ENCODE measurements at places on chromosomes 16 and 17.

DNA sequence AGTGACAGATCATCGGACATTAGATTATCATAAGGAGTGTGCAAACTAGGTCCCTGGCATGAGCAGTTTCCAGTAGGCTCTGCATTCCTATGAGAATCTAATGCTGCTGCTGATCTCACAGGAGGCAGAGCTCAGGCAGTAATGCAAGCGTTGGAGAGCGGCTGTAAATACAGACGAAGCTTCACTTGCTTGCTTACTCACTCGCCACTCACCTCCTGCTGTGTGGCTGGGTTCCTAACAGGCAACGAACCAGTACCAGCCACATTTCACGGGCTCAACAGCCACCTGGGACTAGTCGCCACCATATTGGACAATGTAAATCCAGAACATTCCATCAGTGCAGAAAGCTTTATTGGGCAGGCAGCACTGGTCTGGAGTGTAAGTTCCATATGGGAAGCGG is 7.7 kb downstream of the JPH3 start:
- DNase-seq: no peak

- no peak for DNase-seq
These were observed 25.9 kb downstream of the GRIN2C start for GRCh38 chr17:74833501-74834377.

GRCh38 chr16:52398021-52398420 is 148.9 kb downstream of the TOX3 start:
- no peak for DNase-seq

GRCh38 chr17:73481676-73482075 is 162.6 kb downstream of the SDK2 start:
- DNase-seq: no peak

DNA sequence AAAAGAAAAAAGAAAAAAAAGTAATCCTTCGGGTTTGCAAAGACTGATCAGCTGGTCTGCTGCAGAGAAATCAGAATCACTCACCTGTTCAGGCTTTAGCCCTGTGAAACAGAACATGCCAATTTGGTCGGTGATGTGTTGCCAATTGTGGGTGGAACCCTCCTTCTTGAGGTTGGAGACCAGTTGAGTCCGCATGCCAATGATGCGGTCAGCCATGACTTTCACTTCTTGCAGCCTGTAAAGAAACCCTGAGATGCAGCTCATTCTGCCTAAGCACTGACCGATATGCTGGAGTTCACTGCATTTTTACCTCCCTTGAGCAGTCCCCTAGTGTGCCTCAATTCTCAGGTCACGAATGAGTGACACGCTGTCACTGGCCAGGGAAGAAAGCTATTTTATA is 24.8 kb upstream of the SLC38A7 start:
- DNase-seq: no peak

GRCh38 chr17:74737299-74738050 is 419 bp downstream of the RAB37 start:
- DNase-seq: peak; percentile 58

DNA sequence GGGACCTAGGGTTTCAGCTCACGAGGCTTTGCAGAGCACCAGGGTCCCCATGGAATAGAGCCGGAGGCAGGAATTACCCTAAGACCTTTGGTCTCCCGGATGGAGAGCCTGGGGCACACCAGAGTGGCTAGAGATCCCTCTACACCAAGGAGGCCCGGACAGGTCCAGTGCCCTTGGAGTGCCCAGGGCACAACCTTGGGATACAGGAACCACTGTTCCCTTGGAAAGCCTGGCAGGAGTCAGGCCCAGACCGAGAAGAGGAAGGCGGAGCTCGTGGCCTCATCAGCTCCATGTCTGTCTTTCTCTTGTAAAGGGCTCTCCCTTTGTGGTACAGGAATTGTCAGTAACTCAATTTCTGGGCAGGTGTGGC is 3.8 kb upstream of the DBNDD1 start:
- no peak for DNase-seq

- no peak for DNase-seq
These were observed 11.1 kb downstream of the ITFG1 start for GRCh38 chr16:47449788-47450187.

GRCh38 chr17:1055751-1056645 is 59.1 kb downstream of the TIMM22 start:
- DNase-seq: peak; percentile 53

DNA sequence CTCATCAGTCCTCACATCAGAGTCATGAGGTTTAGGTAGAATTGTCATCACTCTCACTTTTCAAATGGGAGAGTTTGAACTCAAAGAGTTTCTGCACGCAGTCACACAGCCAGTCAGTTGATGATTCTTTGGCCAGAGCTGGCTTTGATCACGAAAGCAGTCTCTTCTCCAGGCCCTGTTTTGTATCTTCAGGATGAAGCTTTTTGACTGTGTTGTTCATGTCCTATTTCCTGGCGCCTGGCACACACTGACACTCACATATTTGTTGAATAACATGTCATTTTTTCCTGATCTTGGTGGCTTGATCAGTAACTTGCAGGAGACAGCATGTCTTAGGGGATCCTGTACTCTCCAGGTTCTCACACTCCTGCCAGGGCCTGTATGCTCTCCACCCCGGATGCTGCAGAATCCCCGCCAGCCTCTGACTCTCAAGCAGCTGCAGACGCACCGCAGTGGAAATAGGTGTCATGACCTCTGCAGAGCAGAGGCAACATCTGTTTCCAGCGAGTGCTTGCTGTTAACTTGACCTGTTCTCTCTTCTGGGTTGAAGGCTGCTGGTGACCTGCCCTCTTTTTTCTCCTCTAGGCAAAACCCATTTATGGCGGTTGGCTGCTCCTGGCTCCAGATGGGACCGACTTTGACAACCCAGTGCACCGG is 33.0 kb downstream of the MPRIP start:
- DNase-seq: peak; percentile 25

DNA sequence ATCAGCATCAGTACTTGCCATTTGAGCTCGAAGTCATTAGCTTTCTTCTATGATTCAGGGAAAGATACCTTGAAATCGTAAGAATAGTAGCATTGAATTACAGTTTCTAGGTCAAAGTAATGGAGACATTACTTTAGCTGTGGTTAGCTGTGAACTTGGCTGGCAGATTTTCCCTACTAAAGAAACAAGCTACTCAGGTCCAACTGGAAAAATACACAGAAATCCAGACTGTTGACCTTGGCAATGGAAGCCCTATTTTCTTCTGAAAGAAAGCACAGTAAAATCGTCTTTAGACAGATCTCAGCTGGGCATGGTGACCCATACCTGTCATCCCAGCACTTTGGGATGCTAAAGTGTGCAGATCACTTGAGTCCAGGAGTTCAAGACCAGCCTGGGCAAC is 13.4 kb upstream of the DNAJA2 start:
- no peak for DNase-seq

DNA sequence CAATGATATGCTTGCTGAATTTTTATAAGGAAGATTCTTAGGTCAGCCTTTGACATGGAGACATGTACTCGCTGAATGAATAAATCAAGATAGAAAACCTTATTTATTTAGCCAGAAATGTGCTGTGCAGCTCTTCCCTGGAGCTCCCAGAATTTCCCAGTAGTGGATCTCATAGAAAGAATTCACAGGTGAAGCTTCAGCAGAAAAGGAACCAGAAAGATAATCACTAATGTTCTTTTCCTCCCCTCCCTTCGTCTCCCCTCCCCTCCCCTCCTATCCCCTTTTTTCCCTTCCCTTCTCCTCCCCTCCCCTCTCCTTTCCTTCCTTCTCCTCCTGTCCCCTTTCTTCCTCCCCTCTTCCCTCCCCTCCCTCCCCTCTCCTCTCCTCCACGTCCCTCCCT is 158.2 kb downstream of the MAP2K6 start:
- no peak for DNase-seq

GRCh38 chr17:37322106-37322505 is 53.7 kb upstream of the C17orf78 start:
- DNase-seq: no peak

DNA sequence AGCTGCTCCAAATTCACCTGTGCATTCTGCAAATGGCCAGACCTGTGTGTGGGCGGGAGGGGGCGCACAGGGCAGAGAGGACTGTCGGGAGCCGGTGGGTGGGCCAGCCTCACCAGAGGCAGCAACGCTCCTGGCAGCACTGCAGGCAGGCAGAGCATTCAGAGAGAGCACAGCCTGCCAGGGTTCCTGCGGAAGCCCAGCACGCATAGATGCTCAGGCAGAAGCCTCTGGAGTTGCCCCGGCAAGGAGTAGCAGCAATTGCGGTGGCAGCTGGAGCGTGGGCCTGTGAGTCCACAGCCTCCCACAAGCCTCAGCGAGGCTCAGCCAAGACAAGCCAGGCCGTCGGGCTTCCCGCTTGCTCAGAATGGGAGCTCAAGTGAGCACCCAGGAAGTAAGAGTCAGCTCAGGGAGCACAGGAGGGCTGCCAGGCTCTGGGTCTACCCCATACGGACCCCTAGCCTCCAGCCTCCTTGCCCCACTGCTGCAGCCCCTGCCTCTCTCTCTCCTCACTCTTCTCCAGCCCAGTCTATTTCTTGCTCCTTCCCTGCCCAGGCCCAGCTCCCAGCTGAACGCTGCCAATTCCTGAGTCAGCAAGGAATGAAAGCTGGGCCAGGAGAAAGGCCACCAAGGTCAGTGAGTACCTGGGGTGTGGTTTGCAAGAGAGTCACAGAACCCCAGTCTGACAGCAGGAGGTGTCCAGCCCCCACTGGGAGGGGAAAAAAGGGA is 9.6 kb downstream of the EMC6 start:
- DNase-seq: no peak

GRCh38 chr17:19724501-19725420 is 8.4 kb upstream of the SLC47A2 start:
- DNase-seq: peak; percentile 24

GRCh38 chr17:28643983-28644786 is 773 bp downstream of the BLTP2 start:
- DNase-seq: peak; percentile 39

DNA sequence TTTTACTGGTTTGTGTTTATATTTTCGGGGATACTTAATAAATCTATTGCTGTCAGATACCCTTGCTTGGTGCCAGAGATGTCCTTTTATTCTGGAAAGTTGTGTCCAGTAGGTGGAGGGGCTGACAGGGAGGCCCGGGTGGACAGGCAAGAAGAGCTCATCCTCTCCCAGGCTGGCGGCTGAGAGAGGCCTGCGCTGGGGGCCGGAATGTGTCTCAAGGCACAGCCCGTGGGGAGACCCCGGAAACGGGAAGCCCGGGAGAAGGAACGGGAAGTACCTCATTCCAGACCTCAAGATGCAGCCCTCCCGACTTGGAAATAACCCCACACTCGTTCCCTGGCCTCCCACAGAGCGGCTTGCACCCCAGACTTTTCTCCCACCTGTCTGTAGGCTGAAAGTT is 12.5 kb upstream of the DEF8 start:
- no peak for DNase-seq

- no peak for DNase-seq
These were observed 8.2 kb upstream of the TBKBP1 start for GRCh38 chr17:47685556-47686275.

DNA sequence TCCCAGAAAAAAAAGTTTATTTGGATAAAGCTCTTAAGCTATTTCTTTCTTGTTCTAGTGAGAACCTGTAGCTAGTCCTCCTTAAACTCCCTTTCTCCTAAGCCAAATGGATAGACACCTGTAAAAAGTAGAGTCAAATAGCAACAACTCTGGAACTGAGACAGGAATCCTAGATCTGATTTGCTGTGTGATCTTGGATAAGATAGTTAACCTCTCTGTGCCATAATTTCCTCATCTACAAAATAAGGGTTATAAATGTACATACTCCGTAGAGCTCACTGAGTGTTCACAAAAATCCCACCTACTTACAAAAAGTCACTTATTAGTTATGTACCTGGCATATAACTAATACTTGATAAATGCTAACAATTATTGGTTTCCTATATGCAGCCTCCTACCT is 270.3 kb downstream of the ABCC12 start:
- no peak for DNase-seq

- DNase-seq: no peak
These were observed 870.2 kb upstream of the GOT2 start for GRCh38 chr16:59604354-59604753.

GRCh38 chr17:20300436-20300934 is 166.9 kb downstream of the LGALS9B start:
- no peak for DNase-seq

DNA sequence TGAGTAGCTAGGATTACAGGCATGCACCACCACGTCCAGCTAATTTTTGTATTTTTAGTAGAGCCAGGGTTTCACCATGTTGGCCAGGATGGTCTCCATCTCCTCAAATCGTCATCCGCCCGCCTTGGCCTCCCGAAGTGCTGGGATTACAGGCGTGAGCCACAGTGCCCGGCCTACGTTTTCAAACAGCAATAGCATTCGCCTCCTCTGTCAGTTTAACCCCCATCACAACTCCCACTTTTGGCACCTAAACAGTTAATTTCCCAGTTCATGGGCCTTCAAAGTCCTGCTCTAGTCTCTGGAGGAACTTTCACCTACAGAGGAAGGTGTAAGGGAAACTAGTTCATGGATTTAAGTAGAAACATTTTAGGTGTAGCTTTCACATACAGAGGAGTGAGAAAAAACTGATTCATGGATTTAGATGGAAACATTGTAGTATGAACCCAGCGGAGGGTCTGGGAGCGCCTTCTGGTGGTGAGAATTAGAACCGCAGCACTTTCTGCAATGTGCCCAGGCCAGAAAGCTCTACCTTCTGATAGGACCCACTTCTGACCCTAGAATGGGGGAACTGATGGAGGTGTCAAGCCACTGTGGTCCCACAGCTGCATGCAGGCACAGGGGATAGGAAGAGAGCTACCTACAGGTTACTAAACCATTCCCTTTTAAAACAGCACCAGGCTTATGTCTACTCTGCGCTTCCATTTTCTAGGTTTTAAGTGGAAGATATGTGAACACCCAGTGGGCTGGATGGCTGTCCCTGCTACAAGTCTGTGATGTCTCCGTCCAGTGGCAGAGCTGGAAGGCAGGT is 12.0 kb upstream of the MEOX1 start:
- peak; percentile 73 for DNase-seq

- DNase-seq: no peak
These were observed 546.0 kb upstream of the PSMD7 start for GRCh38 chr16:73750639-73751038.
